ENCODE measurements at places on chromosomes 6 and 20.

- DNase-seq = no peak
These were observed 225.5 kb downstream of the BCKDHB start for GRCh38 chr6:80331974-80332373.

DNA sequence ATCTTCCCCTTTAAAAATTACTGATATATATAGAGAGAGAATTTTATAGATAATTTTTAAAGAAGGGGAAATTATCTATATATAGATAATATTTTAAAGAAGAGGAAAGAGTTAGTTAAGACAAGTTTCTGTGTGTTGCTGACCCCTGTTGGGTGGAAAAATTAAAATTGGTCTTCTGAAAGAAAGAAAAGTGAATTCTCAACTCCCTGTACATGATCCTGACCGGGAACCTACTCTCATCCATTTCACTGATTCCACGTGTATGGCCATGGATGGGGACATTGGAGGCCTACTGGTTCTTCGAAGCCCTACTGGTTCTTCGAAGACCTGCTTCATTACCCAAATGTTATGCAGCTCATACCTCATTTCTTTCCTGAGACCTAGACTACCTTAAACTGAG, 53.0 kb upstream of the TCF21 start:
- DNase-seq = no peak

DNA sequence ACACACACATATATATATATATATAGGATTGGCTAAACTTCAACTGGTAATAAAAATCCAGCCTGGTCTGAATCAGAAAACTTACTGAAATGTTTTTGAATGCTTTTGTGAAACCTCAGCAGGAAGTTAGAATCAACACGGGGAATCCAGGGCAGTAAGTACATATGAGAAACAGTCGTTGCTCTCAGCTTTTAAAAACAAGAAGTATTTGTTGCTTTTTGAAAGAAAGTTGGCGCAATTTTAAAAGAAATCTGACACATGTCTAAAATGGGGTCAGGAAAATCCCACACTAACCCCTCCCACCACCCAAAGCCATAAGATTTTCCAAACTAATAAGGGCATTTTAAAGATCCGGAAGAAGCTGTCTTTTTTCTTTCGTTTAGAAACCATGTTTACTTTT, 11.5 kb upstream of the CCDC170 start:
- peak; percentile 25 for DNase-seq

DNA sequence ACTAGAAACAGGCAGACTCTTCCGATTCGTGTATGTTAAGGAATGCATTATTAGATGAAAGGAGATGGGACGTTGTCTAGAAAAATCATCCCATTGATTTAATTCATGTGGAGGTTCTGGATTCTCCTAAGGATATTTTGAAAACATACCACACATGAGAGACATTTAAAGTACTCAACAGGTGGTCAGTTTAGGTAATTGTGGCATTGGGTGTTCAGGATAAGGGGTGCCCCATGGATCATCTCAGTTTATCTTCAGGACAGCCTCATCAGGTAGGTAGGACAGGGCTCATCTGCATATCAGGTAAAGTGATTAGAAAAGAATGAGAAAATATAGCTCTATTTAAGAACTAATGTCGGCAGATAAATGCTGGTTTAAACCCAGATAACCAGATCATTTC, 15.9 kb upstream of the PDE10A start:
- no peak for DNase-seq

All from B cell (primary cell).